ENCODE measurements at places on chromosomes 16 and 17.

DNA sequence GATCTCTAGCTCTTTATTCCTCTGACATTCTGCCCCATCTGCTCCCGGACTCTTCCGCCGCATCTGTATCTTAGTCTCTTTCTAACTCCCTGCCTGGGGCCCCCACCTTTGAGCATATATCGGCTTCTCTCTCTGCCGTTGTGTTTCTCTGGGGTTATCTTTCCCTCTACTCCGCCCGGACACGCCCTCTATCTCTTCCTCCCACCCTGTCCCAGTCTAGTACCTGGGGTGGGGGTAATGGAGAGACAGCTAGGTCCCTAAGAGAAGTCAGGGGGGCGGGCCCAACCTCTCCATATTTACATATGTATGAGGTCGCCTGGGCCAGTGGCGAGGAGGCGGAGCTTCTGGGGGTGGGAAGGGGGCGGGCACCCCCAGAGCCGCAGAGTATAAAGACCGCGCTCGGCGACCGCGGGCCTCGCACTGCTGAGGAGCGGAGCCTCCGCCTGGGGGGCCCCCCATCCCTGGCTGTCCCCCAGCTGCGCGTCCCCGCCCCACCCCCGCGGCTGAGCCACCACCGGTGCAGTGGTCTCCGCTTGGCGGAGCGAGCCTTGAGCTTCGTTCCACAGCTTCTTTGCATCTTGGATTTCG is at the start of gene ATP1B2:
Gene ATP1B2 (plus strand): TSS at position 418 of the 588 bp plus-strand sequence. CDS start 593 bp downstream, outside the sequence.
- DNase-seq: peak; percentile 84

DNA sequence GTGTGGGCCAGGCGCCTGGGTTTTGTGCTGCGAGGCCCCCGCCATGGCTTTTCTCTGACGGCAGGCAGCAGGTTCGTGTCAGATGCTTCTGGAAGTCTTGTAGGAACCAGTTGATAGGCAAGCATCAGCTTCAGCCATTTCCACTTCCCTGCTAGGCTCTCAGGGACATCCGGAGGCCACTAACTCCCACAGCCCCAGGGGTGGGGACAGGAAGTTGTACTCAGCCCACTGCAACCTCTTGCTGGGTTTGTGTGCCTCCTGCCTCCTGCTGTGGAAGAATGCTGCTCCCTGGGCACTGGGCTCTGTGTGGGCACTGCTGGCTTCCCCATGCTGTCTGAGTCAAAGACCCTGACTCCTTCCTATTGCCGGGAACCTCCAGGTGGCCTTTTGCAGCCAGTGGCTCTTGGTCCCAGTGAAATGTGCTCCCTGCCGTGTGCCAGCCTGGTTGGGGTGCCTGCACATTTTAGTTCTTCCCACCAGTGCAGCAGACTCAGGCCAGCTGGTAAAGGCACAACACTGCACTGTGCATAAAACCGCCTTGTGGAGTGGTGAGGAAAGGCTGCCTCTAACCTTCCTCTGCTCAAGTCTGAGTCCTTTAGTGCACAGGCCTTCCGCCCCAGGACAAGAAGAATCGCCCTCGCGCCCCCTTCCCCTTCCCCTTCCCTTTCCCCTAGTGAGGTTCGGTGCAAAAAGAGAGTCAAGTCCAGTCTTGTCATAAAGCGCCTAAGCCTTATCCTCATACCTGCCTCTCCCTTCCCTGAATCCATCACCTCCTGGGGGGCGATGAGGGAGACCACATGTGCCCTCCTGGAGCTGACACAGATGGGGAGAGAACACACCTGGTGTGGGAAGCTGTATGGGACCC is 16.6 kb downstream of the LDHD start:
- DNase-seq: peak; percentile 80

DNA sequence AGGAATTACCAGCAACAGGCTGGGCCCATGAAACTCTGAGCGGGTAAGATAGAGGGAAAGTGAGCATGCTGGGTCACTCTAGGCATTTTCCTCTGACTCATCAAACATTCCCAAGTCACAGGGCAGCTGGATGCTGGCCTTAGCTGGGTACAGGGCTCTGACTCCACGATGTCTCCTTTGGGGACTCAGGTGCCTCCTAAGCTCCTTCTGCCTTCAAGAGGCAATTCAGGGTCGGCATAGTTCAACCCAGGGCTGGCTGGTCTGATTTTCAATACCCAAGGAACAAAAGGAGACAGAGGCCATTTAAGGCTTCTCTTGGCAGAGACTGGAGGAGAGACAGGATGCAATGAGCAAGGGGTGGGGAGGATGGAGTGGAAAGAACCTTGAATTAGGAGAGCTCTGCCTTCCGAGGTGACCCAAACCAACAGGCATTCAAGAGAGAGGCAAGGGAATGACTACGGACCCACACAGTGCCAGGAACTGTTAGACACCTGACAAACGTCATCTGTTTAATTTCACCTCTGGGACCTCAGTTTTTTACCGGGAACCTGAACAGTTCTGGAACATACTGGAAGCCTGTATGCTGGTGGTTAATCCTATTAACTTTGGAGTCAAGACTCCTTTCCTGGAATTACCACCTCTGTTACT is 910 bp downstream of the WBP2 start:
- peak; percentile 94 for DNase-seq

DNA sequence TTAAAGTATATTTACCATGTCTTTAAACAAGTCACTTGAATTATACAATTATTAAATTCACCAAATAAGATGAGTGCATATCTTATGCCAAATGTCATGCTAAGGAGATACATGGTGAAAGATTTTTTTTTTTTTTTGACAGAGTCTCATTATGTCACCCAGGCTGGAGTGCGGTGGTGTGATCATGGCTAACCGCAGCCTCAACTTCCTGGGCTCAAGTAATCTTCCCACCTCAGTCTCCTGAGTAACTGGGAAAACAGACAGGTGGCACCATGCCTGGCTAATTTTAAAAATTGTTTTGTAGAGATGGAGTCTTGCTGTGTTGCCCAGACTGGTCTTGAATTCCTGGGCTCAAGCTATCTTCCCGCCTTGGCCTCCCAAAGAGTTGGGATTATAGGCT is 149.0 kb upstream of the GOT2 start:
- no peak for DNase-seq

- DNase-seq: no peak
Observed at GRCh38 chr16:10765772-10766171, 22.1 kb downstream of the NUBP1 start.

DNA sequence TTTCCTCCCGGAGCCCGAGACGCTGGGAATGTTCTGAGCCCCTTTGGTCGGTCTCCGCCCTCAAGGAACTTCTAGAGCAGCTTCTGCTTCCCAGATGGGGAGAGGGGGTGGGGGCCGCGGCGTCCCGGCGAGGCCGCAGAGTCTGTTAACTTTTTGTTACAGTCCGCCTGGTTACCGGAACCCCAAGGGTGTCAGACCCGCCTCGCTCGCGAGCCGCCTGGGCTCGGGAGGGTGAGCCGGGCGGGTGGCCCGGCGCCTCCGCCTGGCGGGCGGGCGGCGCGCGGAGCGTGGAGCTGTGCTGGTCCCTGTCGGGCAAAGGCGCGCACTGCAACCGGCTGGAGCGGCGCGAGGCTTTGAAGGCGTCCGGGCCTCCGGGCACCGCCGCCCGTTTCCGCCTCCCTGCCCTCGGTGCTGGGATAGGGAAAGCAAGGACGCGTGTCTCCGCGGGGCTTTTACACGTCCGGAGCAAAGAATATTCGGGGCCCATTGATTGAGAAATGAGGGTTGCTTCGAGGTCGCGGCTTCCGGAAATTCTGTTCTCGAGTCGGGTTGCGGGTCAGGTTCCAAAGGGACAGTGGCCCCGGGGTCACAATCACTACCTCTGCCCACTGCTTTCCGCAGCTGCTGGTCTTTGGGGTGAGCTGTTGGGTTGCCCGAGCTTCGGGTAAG is 1.7 kb downstream of the HS3ST3B1 start:
- DNase-seq: peak; percentile 89

DNA sequence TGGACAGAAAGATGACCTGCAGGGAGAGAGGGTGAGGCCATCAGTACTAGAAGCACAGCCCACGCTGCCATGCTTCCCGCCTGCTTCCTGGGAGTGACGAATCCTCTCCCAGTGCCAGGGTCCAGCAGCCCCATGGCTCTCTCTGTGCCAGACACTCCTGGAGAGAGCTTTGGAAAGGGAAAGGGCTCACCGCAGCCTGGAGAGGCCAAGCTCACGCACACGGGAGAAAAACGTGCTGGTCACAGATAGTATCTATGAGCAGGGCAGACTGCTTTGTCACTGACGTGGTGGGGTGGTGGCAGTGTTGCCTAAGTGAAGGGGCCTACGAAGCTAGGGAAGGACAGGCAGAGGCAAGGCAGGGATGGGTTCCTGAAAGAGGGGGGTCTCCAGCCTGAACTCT is 5.4 kb downstream of the WBP2 start:
- no peak for DNase-seq

GRCh38 chr16:58032710-58033293 is 7.2 kb downstream of the MMP15 start:
- no peak for DNase-seq

Measured in suppressor macrophage treated with lipopolysaccharide for 1 hour (primary cell).